ENCODE measurements at places on chromosomes 5 and 9. TPM values are rescaled to one million over a fixed set of nuclear protein-coding genes. Genes with fewer than 3 reads are reported as not detected.

The CDKN2B gene
- total RNA-seq, result 0.06 TPM

The ANKRD18B gene
- total RNA-seq, result 14.7 TPM

The SPATA31E1 gene
- total RNA-seq, result not detected

The BTNL3 gene
- total RNA-seq, result 0.34 TPM

The SVEP1 gene
- total RNA-seq, result 0.56 TPM

The SAP30L gene
- 13.2 TPM for total RNA-seq

The BARX1 gene
- total RNA-seq, result 2.9 TPM

The HEMGN gene
- not detected for total RNA-seq

The HSPB3 gene
- total RNA-seq, result not detected

The MED27 gene
- total RNA-seq, result 15.1 TPM

The HAPLN1 gene
- 2.3 TPM for total RNA-seq

The ANKH gene
- total RNA-seq, result 0.19 TPM

The C5orf58 gene
- not detected for total RNA-seq

The SLC45A2 gene
- 0.06 TPM for total RNA-seq

The PHF24 gene
- 1.8 TPM for total RNA-seq

- DNase-seq, result no peak
Measured at GRCh38 chr9:91835632-91836031, 114.4 kb downstream of the ROR2 start.

DNA sequence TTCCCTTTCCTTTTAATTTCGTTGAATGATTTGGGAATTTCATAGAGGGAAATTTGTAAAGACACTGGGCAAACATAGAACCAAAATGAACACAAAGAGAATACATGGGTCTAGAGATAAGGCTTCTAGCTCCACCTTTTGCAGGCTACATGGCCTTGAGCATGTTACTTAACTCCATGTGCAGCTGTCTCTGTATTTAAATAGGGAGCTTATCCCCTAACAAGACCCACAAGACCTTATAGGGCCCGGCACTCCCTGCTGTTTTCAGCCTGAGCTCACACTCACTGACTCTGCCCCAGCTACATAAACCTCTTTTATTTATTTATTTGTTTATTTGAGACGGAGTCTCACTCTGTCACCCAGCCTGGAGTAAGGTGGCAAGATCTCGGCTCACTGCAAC, 30.6 kb upstream of the TLE1 start:
- no peak for DNase-seq

GRCh38 chr5:42881416-42882117, 69.9 kb upstream of the SELENOP start:
- no peak for DNase-seq

DNA sequence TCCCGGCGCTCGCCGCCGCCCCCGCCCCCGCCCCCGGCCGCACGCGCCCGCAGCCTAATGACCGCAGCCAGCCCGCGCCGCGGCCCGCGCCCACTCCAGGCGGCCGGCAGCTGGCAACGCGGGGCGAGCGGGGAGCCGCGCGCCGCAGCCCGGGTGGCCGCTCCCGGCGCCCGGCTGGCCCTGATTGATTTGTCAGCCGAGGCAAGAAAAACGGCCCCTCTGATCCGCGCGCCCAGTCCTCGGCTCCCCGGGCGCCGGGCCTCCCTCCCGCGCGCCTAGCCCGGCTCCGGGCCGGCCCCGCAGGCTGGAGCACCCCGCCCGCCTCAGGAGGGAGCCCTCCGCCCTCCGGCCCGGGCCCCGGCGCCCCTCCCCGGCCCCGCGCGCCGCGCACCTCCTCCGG, 11.9 kb upstream of the LHX2 start:
- DNase-seq, result peak; percentile 54

DNA sequence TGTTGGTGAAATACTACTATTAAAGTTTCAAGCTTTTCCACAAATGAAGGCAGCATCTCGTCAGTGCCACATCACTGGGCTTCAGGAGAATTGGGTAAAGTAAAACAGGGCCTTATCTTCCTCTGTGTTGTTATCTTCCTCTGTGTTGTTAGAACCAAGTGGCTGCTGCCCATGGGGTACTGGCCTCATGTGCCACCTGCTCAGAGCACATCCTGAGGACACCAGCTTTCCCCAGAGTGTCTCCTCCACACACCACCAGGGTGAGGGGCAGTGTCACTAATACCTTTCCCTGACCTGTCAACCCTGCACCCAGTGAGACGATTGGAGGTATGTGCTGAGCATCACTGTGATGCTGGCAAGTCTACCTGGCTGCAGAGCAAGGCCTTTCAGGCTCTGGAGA, 499.9 kb downstream of the SEMA5A start:
- no peak for DNase-seq

- no peak for DNase-seq
Measured at GRCh38 chr5:34660444-34660843, 4.3 kb downstream of the RAI14 start.

DNA sequence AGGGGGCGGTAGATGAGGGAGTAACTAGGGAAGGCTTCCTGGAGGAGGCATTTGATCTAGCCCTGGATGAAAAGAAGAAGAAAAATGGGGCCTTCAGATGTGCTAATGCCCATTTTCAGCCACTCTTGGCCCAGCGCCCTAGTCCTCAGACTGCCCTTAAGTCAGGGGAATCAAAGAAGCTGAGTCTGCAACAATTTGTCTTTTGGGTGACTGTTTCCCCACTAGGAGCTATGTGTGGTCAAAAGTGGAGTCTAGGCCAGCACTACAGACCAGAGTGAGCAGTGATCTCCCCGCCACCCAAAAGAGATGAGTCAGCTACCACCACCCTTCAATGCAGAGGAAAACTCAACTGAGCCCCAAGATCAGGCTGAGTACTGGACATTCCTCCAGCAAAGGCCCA, 542.1 kb downstream of the BNC2 start:
- DNase-seq, result no peak

GRCh38 chr5:127652952-127653611, 4.2 kb downstream of the CTXN3 start:
- DNase-seq, result no peak

GRCh38 chr9:31697956-31698355, 686.5 kb upstream of the ACO1 start:
- DNase-seq, result no peak

DNA sequence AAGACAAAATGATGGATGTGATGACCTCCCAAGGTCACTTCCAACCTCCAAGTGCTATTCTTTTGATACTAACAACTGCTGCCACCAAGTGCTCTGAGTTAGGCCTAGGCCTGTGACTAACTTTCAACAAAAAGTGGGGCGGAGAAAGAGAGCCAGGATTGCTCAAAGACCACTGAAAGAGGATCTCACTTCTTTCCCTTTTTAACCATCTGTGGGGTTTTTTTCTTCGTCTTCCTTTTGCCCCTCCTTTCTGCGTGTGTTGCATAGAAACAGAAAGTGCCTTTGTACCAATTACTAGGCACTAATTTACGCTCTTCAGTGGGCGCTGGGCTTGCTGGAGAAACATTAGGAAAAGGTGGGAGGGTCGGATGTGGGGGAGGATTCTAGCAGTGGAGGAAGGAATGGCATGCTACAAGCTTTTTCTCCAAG, 8.0 kb downstream of the KLF9 start:
- peak; percentile 51 for DNase-seq

DNA sequence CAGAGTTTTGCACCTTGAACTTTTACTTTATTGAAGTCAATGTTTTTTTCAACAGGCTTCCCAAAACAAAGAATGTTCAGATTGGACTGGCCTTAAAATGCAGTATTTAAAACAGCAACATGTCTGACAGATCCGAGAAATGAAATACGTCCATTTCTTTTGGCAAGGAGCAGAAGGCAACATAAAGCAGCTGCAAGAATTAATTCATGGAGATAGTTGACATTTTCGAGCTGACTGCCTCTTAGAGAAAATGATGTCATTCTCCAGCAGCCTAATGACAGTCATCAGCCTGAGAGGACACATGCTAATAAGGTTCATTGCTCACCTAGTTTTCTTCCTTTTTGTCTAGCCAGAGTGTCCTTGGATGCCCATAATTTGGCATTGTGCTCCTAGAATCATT, 232.2 kb upstream of the SEMA6A start:
- DNase-seq, result no peak

DNA sequence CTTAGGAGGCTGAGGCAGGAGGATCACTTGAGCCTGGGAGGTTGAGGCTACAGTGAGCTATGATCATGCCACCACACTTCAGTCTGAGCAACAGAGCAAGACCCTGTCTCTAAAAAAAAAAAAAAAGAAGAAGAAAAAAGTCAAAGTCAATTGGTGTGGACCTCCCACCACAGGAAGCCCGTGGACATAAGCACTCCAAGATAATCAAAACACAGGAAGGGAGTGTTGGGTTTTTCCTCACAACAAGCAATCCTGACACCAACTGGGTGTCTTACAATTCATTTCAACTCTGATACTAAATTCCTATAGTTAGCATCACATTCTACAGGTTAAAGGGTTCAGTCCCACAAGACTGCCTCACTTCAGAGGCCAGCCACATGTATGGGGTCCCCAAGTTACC, 70.7 kb downstream of the PDE6A start:
- DNase-seq, result no peak

DNA sequence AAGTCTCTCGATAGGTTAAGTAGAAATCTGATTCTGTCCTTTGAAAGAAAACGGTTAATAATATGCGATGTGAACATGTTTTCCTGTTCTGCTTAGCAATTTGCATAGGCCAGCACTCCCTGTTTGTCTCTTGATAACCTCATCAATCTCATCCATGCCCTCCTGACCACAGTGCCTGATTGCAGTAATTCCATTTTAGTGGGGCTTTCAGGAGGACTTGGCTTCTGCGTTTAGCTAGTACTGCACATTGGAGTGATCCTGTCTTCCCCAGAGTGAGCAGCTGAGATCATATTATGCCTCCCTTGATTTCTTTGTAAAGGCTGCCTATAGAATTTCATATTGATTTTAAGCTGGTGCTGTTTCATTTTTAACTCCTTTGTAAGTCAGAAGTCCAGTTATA, 335.9 kb upstream of the ISL1 start:
- no peak for DNase-seq

GRCh38 chr5:124292322-124292855, 454.1 kb downstream of the ZNF608 start:
- no peak for DNase-seq

GRCh38 chr9:111726949-111727348, 65.5 kb downstream of the GNG10 start:
- DNase-seq, result no peak
